Epithelial cell of prostate (primary cell): ENCODE measurements at places on chromosomes 5 and 9.
A peak's percentile ranks its signal among the peaks of the same experiment; 100 is the strongest.

GRCh38 chr5:53418826-53419658 lies 61.4 kb upstream of the FST start:
- DNase-seq, result peak; percentile 95

DNA sequence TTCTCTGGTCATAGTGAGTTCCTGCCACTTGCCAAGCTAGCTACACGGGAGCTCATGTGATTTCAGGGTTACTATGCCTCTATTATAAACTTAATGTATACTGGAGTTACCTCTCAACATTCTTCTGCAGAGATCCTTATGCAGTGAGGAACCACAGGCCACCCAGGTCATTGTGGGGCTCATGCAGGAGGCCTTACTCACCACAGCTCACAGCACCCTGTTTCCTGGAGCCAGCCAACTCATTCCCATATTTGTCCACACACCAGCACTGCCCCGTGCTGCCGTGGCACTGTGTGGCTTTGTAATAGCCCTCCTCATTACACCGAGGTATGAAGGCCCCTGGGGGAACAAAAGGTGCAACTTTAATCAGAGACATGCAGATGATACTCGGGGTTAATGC lies 520.0 kb downstream of the SPOCK1 start:
- no peak for DNase-seq

DNA sequence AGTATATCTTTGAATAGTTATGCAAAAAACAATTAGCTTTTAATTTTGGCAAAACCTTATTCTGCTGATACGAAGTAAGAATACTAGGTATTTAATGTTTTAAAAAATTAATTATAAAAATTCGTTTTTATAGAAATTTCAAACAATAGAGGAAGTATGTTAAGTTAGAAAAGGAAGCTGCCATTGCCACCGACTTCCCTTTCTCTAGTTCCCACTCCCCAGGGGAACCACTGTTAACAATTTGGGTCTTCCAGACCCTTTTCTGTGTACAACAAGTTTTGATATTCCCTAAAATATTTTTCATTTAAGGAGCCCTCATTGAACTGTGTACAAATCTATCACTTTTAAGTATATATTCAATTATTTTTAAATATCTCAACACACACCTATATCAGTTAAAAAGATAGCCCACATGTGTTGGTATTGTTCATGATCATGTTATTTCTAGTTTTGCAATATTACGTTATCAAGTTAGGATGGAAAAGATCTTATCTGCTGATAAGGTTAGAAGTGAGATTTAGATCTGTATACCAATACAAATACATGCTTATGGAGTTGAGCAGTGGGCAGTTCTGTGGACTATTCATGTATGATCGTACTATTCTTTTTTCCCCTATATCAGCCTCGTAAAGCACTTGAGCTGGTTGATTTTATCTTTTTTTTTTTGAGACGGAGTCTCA lies 25.9 kb downstream of the NDFIP1 start:
- no peak for DNase-seq

DNA sequence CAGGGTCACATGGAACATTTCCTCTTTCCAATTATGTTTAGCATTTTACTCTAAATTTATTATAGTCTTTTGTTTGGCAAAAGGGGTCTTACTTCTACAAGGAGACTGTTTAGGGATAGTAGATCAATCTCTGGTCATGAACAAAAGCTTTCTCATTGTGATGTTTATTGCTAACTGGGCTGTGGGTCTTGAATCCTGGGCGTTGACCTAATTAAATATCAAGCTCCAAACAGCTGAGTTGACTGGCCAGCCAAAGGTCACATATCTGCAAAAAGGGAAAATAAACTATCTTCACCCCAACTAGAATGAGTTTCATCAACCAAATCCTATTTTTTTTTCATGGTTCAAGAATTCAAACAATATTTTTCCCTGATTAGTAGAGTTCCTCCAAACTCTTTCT lies 245.4 kb upstream of the TUT7 start:
- DNase-seq, result no peak

DNA sequence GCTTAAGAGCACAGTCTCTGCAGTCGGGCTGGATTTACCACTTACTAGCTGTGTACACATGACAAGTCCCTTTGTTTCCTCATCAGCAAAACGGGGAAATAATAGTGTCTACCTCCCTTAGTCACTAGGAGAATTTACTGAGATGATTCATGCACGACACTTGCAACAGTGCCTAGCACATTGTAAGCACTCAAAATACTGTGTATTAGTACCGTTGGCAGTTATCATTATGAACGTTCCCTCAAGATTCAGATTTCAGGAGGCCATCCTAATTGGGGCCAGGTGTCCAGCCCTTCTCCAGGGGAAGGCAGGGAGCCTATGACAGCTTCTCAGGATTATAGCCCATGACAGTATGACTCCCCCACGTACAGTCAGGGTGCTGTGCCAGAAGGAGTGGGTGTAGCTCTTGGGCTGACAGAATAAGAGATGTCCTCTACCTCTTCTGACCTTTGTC lies 164.3 kb downstream of the DOCK2 start:
- peak; percentile 84 for DNase-seq

- DNase-seq, result no peak
Observed at GRCh38 chr9:79700607-79701360, 129.0 kb downstream of the TLE4 start.

- peak; percentile 20 for DNase-seq
Observed at GRCh38 chr5:89421035-89421434, 538.1 kb upstream of the MEF2C start.

GRCh38 chr5:140131967-140132409 lies 6.3 kb downstream of the IGIP start:
- DNase-seq, result peak; percentile 79

DNA sequence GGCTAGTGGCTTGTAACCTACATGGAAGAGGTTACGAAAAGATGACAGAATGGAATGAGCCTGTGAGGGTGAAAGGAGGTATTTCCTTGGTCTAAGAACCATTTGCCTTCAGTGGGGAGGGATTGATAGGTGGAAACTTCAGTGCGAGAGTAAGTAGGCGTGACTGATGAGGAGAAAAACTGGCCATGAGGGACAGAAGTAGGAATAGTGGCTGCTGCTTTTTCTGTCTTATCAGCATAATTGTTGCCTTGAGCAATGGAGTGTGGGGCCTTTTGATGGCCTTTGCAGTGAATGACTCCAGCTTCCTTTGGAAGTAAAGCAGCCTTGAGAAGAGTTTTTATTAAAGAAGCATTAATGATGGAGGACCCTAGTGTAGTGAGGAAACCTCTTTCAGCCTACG lies 9.0 kb upstream of the ZNF79 start:
- DNase-seq, result no peak

DNA sequence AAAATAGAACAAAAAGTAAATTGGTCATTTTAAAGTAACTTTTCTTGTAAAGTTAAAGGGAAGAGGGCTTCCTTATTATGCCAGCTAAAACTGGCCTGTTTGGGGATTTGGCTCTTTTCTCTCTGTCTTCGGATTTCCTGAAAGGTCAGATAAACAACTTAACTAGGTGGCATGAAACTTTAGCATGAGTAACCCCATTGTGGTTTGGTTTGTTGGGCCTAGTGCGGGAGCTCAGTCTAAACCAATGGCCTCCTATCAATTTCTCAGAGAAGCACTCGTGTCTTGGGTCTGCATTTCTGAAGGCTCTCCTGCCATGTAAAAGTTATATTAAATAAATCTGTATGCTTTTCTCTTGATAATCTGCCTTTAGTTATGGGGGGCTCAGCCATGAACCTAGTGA lies 48.5 kb upstream of the ANKH start:
- DNase-seq, result no peak

DNA sequence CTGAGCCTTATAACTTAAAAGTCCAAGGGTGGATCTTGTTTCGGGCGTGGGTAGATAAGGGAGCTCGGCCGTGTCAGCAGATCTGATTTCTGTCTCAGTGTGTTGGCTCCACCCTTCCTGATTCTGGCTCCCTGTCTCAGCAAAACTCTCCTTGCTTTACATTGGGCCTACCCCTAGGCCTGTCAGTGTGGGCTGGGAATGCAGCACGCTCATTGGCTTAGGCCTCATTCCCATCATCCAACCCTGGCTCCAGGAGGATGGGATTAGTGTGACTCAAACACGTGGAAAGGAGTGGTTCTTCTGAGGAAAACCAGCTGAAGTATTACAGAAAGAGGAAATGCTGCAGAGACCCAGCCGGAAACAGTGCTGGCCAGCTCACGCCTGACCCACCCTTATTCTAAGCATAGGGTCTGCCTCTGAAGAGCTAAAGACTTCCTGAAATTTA lies 59.9 kb downstream of the ZFAND5 start:
- DNase-seq, result peak; percentile 74

DNA sequence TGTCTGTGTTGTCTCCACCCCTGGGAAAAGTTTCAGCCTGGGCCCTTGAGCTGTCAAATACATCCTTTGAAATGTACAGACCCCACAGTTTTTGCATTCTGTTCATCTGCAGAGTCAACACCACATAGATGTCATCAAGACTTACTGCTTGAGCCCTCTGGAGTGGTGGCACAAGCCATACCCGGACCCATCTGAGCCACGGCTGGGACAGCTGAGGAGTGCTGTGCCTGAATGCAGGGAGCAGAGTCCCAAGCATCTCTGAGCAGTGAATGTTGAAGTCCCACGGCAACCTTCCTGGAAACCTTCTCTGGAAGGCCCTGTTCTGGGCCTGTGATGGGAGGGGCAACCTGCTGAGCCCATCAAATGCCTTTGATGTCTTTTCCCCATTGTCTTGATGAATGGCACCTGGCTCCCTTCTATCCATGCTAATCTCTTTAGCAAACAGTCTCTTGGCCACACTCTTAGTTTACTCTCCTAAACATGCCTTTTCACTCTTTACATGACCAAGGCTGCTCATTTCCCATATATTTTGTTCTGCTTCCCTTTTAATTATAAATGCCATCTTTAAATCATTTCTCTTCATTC lies 92.5 kb downstream of the ATPSCKMT start:
- no peak for DNase-seq

- DNase-seq, result no peak
Observed at GRCh38 chr9:126631254-126631653, 17.5 kb downstream of the LMX1B start.

GRCh38 chr9:117091529-117091928 lies 323.3 kb downstream of the ASTN2 start:
- DNase-seq, result no peak

- no peak for DNase-seq
Observed at GRCh38 chr5:136328097-136328496, 37.2 kb downstream of the TRPC7 start.

DNA sequence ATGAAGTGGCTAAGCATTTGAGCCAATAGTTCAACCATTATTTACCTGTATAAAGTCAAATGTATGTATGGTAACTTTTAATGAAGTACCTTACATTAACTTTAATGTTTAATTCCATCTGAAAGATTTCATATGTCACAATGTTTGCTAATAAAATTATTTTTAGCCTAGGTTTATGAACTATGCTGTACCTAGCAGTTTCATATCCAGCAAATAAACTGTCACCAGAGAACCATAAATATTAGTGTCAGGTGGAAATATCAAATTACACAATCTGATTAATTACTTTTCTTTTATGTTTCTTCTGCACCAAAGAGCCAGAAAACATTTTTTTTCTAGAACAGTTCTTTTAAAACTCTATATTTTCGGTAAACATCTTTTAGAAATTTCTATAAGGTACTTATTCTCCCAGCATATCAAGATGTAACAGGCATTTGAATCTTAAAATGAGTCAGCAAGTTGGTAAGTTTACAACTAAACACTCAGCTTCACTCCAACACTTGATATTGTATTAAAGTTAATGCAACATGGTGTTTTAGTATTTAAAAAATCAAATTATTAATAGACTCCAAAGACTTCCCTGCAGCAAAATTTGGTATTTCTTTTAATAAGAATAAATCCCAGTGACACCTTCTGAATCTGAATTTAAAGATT lies 8.5 kb upstream of the CCDC192 start:
- no peak for DNase-seq

GRCh38 chr9:86368871-86369521 lies 14.8 kb upstream of the TUT7 start:
- DNase-seq, result peak; percentile 94

DNA sequence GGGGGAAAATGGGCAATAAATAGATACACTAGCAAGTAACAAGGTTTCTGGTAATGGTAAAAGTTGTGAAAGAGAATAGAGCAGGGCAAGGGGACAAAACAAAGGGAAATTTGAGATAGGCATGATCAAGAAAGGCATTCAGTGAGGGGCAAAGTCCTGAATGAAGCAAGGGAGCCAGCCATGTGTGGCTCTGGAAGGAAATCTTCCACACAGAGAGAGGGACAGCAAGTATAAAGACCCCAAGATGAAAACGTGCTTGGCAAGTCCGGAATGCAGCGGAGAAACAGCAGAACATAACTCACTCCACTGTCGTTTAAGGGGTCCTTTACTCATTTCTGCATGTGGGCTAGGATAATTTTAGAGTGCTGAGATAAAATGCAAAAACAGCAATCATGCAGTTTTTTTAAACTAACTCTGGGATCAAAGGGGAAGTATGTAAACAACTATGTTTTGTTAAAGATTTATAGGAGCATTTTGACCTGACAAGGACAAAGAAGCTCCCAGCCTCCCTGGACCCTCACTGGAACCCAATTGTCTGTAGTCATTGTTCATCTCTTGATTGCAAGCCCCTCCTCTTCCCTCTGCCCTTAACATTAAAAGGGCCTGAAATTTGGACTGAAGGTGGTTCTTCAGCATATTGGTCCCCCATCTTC lies 22.9 kb upstream of the AOPEP start:
- no peak for DNase-seq

DNA sequence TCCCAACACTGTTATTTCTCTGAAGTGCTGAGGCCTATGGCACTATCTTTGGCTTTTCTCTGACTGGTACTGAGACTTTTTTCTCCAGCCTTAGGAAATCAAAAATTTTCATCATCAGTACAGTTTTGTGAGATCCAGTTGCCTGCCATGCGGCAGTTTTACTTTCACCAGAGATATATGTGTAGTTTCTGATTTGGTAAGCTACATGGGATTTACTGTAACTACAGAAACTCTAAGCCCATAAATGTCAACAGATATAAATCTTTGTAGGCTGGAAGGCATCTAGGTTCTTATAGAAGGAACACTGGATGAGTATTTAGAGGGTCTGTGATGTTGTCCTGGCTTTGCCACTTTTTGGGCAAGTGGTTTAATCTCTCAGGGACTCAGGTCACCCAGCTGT lies 69.0 kb downstream of the DOCK2 start:
- no peak for DNase-seq

DNA sequence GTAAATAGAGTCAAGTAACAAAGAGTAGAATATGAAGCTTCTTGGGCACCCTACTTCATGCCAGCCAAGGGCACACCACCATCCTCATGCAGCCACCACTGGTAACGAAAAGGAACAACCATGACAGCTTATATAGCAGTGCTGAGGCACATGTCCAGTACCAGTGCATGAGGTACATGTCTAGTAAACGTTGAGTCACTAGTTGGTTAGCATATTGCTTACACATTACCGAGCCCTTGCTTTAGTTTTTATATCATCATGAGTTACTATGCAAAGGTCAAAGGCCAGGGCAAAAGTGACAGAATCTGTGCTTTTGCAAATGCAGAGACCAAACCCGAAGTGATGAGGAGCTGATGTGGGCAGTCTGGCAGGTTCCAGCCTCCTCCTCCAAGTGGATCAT lies 147.1 kb upstream of the MAP1B start:
- DNase-seq, result no peak

GRCh38 chr9:10009401-10009800 lies 603.4 kb downstream of the PTPRD start:
- no peak for DNase-seq
